ENCODE measurements at places on chromosomes 6 and 20.

DNA sequence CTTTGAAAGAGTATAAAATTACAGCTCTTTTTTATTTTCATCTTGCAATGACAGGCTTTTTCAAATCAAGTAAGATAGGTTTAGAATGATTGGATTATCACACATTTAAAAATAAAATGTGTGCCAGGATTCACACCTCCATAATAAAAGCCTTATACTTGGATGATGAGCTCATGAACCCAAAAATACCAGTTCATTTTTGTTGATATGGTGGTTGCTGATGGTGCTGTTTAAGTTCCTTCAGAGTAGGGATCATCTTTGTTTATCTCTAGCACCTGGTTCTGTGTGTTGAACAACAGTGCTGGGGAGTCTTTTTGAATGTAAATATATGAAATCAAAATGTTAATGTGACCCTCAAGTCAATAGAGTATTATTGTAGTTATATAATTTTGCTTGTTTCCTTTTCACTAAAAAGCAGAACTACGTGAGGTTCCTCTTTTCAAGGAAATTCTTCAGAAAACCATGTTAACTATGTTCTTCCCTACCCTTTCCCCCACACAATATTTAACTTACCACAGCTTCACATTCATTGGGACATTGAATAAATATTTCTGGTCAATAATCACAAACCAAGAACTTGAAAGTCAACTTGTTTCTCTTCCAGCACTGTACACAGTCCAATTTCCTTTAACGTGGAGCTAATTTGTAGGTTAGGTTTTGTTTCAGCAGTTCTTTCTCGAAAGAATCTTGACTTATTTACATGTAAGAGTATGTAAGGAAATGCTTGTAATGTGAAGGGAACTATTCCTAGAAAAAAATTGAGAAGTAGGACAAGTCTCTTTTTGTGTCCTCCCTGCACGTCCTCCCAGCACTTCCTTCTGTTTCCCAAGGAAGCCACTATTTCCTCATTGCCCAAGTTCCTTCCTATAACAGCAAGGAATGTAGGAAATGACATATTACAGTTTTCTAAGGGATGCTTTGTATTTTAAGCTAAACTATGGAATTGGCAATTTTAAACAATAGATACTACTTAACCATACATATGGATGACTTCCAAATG lies 945.9 kb upstream of the CITED2 start:
- DNase-seq = no peak

GRCh38 chr6:15912505-15913400 lies 216.1 kb upstream of the MYLIP start:
- DNase-seq = no peak

- no peak for DNase-seq
Measured at GRCh38 chr6:30912746-30913520, 1.1 kb upstream of the VARS2 start.

- DNase-seq = no peak
Measured at GRCh38 chr6:55512904-55513303, 66.1 kb downstream of the HMGCLL1 start.

DNA sequence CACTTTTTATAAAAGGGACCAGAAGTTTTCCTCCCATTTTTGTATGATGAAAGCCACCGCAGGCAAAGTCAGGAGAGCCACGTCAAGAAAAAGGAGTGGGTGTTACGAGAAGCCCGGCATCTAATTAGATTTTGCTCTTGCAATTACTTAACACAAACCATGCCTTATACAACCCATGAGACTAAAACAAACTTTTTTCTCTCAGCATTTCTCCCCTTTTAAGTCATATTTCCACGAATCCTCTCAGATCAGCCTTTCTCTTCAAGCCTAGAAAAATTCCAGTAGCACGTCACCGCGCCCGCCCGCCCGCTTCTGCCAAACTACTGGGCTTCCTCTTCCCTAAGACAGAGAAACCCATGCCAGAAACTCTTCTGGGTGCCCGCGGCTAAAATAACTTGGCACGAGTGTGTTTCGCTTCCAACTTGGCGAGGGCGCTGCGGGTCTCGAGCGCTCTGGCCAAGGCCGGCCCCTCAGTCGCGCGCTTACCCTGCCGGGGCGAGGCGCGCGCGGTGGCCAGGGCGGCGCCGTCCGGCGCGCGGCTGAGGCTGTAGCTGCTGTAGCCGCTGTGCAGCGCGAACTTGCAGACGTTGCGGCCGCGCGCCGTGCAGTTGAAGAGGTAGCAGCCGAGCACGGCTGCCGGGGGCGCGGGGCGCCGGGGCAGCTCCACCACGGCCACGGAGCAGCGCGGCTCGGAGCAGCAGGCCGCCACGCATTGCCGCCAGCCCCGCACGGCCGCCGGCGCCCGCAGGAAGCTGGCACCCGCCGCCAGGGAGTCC lies 1.0 kb downstream of the LRP11 start:
- DNase-seq = no peak

- peak; percentile 77 for DNase-seq
Measured at GRCh38 chr6:4941782-4942672, 61.8 kb downstream of the RPP40 start.

DNA sequence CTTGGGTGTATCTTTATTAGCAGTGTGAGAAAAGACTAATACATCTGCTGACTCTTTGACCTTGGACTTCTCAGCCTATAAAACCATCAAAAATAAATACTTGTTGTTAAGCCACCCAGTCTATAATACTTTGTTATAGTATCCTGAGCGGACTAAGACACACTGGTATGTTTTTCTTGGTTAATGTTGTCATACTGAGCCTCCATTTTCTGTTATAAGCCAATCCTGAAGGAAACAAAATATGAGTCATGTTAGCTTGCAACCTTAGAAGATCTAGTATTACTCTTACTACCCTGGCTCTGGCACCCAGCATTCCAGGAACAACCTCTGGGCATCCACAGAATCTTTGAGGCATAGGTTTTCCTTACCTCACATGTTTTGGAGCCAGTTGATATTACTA lies 307.2 kb downstream of the FRK start:
- DNase-seq = no peak

- DNase-seq = peak; percentile 96
Measured at GRCh38 chr6:166556863-166557322, 29.6 kb downstream of the RAMACL start.

GRCh38 chr6:137868721-137869548 lies 1.9 kb downstream of the TNFAIP3 start:
- DNase-seq = no peak

DNA sequence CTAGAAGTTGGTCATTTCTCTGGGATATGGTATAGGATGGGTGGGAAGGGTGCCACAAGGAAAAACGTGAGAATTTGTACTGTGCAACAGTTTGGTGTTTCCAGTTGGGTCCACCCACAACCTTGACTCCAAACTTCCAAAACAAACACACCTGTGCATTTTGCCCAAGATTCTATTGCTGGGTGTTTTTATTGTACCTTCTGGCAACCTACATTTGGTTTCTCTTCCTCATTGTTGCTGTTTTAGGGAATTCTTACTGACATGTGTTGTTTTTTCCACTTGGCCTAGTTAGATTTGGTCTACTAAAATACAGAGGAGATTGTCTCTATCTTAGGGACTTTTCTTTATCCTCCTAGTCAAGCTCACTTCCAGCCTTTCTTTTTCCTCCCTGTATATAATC lies 16.7 kb downstream of the TULP4 start:
- no peak for DNase-seq

DNA sequence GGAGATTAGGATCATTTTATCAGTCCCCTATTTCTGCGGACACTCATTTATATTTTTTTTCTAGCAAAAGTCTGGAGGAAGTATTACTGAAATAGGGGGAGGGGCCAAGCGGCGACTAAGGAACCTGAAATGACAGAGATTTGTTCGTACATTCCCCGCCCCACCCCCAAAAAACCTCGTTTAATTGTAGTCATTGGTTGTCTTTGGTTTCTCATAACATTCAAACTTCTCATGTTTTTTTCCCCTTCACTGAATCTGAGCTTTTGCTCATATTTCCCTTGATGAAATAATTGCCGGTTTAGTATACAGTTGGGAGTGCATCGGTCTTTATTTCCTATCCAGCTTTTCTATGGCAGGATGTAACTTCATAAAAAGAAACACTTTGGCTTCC lies 768 bp upstream of the FYN start:
- DNase-seq = no peak

GRCh38 chr6:81909981-81910900 lies 157.8 kb upstream of the TENT5A start:
- DNase-seq = no peak

DNA sequence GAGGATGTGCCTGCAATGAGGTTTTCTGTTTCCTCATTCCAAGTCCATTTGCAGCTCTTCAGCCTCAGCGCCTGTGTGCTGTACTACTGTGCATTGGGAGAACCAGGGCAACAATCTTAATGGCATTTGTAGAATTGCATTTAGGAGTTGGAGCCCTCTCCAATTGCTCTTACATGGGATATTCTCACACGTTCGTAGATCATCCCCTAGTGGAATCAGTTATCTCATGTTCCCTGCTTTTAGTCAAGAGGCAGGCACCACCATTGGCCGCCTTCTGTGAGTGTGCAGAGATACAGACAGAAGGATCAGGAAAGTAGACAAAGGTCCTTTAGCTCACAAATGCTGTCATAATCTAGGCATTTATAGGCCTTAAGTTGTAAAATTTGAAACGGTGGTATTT lies 84.2 kb upstream of the RGS17 start:
- DNase-seq = no peak
